ENCODE measurements at places on chromosomes 4 and X. TPM values are rescaled to one million over a fixed set of nuclear protein-coding genes. Genes with fewer than 3 reads are reported as not detected.

Gene NSUN7
- under 0.01 TPM for total RNA-seq

Gene ARHGAP36
- not detected for total RNA-seq

Gene NXF3
- total RNA-seq = not detected

Gene PNMA6F
- total RNA-seq = not detected

Gene TMPRSS11E
- not detected for total RNA-seq

Gene HPSE
- 0.81 TPM for total RNA-seq
